ENCODE measurements at places on chromosomes 6 and 20.

DNA sequence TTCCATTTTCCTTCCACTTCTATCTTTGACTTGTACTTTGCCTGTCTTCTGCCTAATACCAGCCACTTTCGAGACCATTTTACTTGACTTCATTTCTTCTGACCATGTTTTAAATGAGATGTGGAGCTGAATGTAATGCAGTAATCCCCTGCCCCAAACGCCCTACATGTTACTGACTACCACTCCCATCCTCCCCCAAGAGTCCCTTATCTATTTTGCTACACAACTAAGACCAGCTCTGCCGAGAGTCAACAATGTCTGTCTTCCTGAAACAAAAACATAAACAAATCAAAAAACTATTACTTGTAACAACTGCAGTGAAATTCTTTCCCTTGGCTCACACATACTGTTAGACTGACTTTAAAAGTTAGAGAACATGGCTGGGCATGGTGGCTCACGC lies 27.1 kb upstream of the KIAA1586 start:
- no peak for DNase-seq

DNA sequence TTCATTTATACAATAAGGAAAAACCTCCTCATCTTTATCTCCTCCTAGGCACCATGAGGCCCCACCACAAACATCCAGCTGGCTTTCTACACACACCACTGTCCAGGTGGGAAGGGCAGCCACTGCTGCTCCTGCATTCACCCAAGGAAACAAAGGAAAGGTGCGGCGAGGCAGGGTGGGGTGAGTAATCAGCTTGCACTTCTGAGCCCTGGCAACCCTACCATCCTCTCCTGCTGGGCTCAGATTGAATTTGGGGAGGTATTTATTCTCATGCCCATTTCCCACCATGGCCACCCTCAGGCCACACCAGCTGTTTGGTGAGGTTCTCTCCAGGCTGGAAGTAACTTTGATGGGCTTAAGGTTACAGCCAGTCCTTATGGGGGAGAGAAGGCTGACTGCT lies 31.2 kb upstream of the SPDEF start:
- DNase-seq = no peak

- DNase-seq = no peak
Observed at GRCh38 chr6:108727966-108728730, 120.1 kb upstream of the ARMC2 start.

- no peak for DNase-seq
Observed at GRCh38 chr6:135306740-135307420, 125.8 kb downstream of the MYB start.

DNA sequence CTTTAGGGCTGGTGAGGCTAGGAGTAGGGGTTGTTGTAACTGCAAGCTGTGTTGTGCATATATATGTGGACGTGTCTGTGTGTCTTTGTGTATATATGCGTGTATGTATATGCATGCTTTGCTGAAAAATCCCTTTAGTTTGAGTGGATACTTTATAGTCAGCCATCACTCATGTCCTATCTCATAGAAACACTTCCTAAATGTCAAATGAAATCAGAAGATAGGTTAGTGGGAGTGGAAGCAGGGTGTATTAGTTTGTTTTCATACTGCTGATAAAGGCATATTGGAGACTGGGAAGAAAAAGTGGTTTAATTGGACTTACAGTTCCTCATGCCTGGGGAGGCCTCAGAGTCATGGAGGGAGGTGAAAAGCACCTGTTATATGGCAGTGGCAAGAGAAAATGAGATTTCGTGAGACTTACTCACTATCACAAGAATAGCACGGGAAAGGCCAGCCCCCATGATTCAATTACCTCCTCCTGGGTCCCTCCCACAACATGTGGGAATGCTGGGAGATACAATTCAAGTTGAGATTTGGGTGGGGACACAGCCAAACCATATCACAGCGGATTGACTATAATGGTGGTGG lies 131.1 kb downstream of the JARID2 start:
- no peak for DNase-seq

GRCh38 chr6:89471287-89471867 lies 38.4 kb downstream of the ANKRD6 start:
- no peak for DNase-seq

All from neural crest cell (in vitro differentiated cells).